Fibroblast of skin of left quadriceps (primary cell): ENCODE measurements at places on chromosomes 7 and 10.

DNA sequence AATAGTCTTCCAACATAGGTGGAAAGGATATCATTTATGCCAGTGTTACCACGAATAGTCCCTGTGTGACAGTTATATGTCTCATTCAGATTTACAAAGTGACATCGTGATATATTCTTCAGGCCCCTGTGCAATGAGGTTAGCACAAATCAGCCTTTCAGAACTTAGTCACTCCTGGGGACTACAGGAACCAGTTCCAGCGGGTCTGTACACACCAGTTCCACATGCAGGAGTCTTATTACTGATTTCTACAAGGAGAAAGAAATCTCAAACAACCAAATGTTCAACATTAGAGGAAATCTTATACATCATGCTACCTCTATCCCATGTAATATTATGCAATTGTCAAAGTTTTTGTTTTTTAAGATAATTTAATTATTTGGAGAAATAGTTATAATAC is 4.4 kb upstream of the WDR91 start:
- DNase-seq = no peak

GRCh38 chr7:138030679-138031351 is 28.9 kb upstream of the CREB3L2 start:
- DNase-seq = no peak

DNA sequence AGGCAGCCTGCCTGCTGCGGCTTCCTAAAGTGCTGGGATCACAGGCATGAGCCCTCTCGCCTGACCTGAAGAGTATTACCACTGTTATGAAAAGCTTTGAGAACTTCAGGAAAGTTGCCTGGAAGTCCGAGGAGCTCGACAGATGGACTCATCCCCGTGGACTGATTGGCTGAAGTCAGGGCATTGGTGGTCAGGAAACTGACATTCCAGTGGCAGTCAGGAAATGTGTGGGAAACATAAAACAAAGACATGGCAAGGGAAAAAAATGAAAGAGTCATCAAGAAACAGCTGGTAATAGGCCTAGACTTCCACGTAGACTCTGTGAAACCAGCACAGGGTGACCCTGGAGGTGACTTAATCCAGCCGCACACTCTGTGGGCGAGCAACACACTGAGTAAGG is 123.3 kb downstream of the CDH23 start:
- DNase-seq = no peak

- DNase-seq = no peak
These were observed 34.5 kb upstream of the TTYH3 start for GRCh38 chr7:2597273-2597640.

- peak; percentile 35 for DNase-seq
These were observed 155.2 kb upstream of the NRP1 start for GRCh38 chr10:33489501-33490176.

- no peak for DNase-seq
These were observed 29.7 kb upstream of the DNAJB6 start for GRCh38 chr7:157306846-157307838.

- no peak for DNase-seq
These were observed 289.7 kb downstream of the KLF6 start for GRCh38 chr10:3495281-3495680.

- no peak for DNase-seq
These were observed 103.6 kb downstream of the NPSR1 start for GRCh38 chr7:34761627-34762026.

- no peak for DNase-seq
These were observed 15.9 kb upstream of the IGF2BP3 start for GRCh38 chr7:23486002-23486773.

DNA sequence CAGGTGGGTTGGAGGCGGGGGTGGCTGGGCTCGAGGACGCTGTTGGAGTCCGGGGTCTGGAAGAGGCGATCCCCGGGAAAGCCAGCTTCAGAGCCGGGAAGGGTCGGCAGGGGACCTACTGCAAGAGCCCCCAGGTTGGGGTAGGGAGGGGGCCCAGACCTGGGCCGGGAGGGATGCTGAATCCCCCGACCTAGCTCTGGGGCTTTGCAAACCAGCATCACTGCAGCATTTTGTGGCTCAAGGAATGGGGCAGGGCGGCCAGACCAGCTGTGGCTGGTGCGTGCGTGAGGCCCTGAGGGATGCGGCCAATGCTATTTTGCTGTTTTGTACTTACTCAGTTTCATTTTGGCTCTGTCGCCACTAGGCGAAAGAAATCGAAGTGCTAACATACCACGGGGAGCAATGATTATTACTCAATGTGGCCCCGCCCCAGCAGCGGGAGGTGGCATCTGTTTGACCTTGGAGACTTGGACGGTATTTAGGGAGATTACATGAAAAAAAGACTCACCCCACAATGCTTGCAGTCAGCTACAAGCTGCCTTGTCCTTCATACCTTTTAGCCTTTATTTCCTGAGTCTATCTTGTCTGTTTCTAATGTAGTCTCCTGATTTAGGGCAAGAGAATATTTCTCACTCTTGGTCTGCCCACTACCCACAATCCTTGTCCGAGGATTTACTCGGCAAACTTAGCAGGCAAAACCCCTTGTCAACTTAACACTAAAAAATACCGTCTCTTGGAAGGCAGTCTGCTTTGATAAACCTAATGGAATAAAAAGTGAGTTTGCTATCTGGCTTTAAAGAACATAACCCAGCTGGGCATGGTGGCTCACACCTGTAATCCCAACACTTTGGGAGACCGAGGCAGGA is 16.2 kb downstream of the HSPB1 start:
- peak; percentile 62 for DNase-seq

DNA sequence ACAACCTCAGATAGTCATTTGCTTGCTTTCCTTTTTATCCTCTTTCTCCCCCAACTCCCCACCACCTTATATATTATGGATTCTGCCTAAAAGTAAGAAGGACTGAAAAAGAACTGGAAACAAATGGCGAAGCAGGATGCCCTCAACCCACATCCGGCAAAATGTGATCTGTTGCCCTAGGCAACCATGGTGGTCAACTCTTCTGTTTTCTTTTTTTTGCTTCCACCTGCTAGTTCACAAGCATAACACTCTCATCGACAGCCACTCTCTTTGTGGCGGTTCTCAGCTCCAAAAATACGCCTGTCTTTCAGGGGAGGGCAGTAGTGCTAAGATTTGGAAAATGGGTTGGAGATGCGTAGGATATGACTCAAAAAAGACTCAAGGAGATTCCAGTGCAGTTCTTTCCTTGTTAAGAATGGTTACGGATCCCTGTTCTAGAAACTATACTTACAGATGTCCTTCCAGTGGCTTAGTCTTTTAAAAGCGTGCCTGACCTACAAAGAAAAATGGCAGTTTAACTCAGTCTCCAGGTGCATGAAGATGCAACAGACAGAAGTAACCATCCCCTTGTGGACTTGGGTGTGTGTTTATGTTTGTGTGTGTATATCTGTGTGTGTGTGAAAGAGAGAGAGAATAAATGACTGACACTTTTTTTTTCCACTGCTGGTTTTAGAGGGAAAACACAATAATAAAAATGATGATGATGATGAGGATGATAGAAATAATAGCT is 10.7 kb downstream of the APBB1IP start:
- DNase-seq = no peak

DNA sequence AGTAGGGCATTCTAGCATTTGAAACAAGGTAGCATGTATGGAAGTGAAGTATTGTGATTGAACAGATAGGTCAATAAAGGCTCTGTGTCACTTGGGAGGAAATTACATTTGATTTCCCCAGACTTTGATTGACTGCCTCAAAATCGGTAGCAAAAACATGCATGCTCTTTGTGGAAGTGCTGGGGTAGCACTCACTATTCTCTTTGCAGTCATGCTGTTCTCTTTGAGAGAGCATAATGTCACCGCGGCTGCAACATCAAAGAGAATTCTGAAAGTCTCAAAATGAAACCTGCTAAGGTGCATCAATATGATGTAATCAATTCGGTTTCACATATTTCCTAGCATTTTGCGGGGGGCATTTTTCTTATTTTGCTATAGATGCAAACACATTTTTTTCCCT is 64.2 kb downstream of the ARMC3 start:
- DNase-seq = no peak

GRCh38 chr7:152086513-152086912 is 61.0 kb downstream of the GALNT11 start:
- no peak for DNase-seq

GRCh38 chr7:148492157-148492860 is 98.3 kb upstream of the C7orf33 start:
- no peak for DNase-seq

DNA sequence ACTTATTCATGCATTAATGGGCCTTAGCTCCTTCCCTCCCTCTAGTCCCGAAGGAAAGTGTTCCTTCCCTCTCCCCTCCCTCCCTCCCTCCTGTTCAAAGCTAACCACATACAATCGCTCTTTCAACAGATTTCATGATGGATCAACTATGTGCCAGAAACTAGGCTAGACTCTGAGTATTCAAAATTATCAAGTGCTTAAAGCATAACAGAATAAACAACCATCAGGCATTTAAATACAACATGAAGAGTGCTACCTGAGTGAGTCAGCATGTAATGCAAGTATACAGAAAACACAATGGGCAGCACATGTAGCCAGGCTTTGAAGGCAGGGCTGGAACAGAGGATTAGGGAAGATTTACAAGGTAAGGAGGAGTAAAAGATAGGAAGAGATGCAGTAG is 11.3 kb downstream of the CHCHD3 start:
- DNase-seq = no peak

- DNase-seq = peak; percentile 55
These were observed 992 bp upstream of the IGF2BP3 start for GRCh38 chr7:23471106-23471859.

- no peak for DNase-seq
These were observed 31.2 kb downstream of the MYL10 start for GRCh38 chr7:101597941-101598340.

GRCh38 chr10:62816076-62816330 is 163 bp downstream of the EGR2 start:
- DNase-seq = no peak

- no peak for DNase-seq
These were observed 998.3 kb downstream of the GATA3 start for GRCh38 chr10:9052767-9053166.

DNA sequence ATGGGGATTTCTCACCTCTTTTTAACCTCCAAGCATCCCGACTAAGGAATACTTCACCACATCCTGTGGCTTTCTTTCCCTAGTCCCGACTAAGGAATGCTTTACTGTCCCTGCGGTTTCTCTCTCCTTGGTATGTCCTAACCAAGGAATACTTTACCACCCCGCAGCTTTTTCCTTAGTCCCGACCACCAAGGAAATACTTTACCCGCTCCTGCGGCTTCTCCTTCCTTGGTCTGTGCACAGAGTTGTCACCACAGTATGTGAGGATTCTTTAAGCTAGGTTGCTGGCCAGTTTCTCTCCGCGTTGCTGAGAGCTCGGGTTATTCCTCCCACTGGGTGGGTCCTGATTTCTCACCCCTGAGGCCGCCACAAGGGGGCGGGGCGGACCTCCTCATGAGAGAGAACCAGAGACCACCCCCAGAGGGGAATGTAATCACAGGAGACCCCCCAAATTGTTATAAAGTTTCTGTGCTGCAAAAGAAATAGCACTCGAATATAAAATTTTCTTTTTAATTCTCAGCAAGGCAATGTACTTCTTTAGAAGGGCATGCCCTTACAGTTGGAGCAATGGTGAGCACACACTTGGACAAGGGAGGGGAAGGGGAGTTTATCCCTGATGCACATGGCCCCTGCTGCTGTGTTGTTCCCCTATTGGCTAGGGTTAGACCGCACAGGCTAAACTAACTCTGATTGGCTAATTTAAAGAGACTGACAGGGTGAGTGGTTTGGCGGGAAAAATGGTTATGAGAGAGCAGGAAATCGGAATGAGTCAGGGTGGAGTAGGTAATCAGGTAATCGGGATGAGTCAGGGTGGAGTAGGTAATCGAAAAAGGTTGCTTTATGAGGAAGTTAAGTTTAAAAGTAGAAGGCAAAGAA is 12.8 kb downstream of the SUGCT start:
- DNase-seq = no peak

- no peak for DNase-seq
These were observed 99.5 kb downstream of the ADAM12 start for GRCh38 chr10:126288547-126289493.

DNA sequence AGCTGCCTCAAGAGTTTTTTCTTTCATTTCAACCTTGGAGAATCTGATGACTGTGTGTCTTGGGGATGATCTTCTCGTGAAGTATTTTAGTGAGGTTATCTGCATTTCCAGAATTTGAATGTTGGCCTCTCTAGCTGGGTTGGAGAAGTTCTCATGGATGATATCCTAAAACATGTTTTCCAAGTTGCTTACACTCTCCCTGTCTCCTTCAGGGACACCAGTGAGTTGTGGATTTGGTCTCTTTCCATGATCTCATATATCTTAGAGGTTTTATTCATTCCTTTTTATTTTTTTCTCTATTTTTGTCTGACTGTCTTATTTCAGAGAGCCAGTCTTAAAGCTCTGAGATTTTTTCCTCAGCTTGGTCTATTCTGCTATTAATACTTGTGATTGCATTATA is 282.3 kb upstream of the CSTF2T start:
- no peak for DNase-seq

GRCh38 chr10:129850790-129851189 is 113.3 kb downstream of the EBF3 start:
- no peak for DNase-seq

- no peak for DNase-seq
These were observed 1160.8 kb downstream of the REEP3 start for GRCh38 chr10:64682043-64682442.

- DNase-seq = no peak
These were observed 235.4 kb downstream of the TRIL start for GRCh38 chr7:28722684-28723083.
